ENCODE measurements at places on chromosomes 7 and 10.
A peak's percentile ranks its signal among the peaks of the same experiment; 100 is the strongest.

DNA sequence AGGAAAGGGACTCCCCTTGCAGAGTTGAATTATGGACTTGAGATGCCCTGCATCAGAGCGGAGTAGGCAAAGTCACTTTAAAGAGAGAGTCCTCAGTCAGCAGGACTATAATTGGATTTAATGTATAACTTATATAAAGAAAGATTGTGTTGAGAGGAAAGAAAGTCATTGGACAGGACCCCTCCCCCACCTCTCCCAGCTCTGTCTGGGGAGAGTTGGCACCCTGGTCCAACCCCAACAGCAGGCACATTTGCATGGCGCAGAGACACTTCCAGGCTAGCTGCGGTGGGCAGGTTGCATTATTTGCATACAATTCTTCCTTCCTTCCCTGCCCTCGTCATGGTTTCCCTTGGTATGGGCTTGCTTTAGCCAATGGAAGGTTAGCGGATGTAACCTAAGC, 46.1 kb upstream of the NPTX2 start:
- DNase-seq = no peak

GRCh38 chr7:31192986-31193385, 140.9 kb downstream of the ADCYAP1R1 start:
- peak; percentile 70 for DNase-seq

DNA sequence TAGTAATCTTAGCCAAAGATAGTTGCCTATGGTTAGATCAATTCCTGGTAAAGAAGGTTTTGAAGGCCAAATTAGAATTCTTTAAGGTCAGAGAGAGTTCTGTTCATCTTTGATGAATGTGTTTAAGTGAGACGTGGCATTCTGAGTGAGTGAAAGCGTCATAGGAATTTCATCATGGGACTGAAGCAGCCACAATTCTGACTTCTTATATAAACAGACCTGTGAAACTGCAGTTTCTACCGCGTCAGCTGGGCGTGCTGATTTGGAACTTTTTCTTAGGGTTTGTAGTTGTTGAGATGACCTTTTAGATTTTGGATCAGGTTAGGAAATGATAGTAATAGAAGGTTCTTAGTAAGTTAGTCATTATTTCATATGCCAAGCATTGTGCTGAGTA, 103.8 kb downstream of the CNNM2 start:
- DNase-seq = peak; percentile 48

GRCh38 chr7:129836983-129837382, 115.8 kb downstream of the UBE2H start:
- no peak for DNase-seq

DNA sequence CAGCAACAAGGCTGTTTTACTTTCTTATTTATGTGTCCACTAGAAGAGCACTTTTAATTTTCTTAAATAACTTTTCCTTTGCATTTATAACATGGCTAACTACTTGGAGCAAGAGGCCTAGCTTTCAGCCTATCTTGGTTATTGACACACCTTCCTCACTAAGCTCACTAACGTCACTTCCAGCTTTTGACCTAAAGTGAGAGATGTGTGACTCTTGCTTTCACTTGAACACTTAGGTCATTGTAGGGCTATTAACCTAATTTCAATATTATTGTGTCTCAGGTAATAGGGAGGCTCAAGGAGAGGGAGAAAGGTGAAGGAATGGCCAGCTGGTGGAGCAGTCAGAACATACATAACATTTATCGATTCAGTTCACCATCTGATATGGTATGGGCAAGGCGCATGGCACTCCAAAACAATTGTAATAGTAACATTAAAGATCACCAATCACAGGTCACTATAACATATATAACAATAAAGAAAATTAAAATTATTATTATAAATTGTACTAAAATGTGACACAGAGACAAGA, 95.0 kb upstream of the FAM20C start:
- DNase-seq = no peak

- no peak for DNase-seq
Measured at GRCh38 chr10:123704812-123705211, 38.7 kb downstream of the GPR26 start.

GRCh38 chr10:130711072-130711471, 574.9 kb downstream of the GLRX3 start:
- no peak for DNase-seq

- DNase-seq = no peak
Measured at GRCh38 chr7:74082770-74083116, 861 bp upstream of the LIMK1 start.

DNA sequence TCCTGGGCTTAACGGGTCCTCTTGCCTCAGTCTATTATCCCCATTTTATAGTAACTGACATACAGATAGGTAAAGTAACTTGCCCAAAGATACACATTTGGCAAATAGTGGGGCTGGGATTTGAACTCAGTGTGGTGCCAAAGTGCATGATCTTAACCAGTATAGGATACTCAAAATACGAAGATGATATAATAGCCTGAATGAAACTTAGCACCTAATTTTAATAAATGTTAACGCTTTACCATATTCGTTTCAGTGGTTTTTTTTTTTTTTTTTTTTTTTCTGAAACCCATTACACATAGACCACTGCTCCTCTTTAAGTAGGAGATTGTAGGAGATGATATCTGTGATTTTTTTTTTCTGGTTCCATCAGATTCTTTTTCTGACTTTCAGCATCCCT, 21.4 kb downstream of the ACTR3B start:
- DNase-seq = no peak

DNA sequence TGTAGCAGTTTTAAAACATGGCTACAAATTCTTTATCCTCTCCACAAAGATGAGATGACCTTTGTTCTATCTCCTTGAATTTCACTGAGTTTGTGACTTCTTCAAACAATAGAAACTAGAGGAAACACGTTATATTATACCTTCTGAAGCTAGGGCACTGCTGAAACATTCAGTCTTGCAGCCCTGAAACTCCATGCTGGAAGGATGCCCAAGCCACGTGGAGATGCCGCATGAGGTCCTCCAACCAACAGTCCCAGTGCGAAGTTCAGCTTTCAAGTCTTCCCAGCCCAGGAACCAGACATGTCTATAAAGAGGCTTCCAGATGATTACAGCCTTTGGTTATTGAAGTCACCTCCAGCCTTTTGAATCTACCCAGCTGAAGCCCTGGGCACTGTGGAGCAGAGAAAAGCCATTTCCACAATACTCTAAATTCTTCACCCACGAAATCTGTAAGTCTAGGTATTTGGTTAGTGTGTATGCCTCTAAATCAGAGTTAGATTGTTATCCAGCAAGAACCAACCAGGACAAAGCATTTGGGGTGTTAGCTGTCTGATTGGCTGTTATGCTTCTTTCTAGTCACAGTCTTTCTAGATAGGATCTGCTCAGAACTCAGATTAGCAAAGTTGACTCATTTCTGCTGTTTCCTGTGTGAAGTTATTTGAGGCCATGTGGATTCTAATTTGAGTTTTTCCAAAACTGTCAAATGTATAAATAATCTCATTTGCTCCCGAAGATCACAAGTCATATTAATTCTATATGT, 186.5 kb upstream of the TMEM72 start:
- no peak for DNase-seq

- no peak for DNase-seq
Measured at GRCh38 chr7:69698109-69698825, 100.0 kb downstream of the AUTS2 start.

GRCh38 chr10:131899695-131900349, 986 bp upstream of the PPP2R2D start:
- peak; percentile 53 for DNase-seq

- DNase-seq = no peak
Measured at GRCh38 chr7:137987968-137988367, 13.9 kb downstream of the CREB3L2 start.

- DNase-seq = no peak
Measured at GRCh38 chr7:156746891-156747290, 106.3 kb downstream of the RNF32 start.

DNA sequence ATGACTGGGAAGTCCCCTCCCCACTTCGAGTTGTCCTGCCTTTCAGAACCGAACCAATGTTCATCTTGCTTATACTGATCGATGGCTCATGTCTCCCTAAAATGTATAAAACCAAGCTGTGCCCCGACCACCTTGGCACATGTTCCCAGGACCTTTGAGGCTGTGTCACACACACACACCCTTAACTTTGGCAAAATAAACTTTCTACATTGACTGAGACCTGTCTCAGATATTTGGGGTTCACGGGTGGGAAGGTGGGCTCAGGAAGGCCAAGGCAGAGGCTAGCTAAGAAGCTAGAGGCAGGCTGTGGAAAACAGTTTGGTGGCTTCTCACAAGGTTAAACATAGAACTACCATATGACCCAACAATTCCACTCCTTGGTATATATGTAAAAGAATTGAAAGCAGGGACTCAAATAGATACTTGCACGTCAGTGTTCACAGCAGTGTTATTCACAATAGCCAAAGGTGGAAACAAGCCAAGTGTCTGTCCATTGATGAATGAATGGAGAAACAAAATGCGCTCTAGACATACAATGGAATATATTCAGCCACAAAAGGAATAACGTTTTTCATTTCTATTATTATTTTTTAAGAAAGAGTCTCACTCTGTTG, 15.4 kb downstream of the PRF1 start:
- no peak for DNase-seq

- DNase-seq = no peak
Measured at GRCh38 chr7:134844200-134844599, 64.8 kb downstream of the CALD1 start.

DNA sequence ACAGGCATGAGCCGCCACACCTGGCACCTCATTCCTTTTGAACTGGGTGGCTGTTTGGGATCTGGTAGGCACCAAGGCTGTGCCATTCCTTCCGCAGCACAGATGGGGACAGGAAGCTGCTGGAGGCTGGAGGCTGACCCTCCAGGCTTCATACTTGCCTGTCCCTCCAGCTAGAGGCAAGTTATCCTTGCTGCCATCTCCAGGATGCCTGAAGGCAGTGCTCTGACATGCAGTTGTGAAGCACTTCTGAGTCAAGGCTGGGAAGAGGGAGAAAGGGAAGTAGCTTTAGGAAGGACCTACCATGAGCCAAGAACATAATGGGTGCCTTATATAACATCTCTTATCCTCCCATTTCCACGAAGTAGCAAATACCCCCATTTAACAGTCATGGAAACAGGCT, 9.5 kb downstream of the MARVELD1 start:
- DNase-seq = no peak

GRCh38 chr7:117995850-117996650, 122.8 kb upstream of the CTTNBP2 start:
- DNase-seq = no peak

DNA sequence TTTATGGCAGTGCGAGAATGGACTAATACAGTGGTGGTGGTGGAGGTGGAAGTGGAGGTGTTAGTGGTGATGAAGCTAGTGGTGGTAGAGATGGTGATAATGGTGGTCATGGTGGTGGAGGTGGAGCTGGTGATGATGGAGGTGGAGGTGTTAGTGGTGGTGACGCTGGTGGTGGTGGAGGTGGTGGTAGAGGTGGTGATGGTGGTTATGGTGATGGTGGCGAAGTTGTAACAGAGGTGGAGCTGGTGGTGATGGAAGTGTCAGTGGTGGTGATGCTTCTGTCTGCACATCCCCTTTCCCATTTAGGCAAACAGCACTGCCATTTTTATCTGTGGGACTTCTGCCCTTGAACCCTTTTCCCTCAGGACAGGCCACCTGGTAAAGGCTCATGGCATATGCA, 7.4 kb upstream of the PTPRN2 start:
- DNase-seq = no peak

GRCh38 chr10:43846187-43846680, 197.6 kb upstream of the ZNF32 start:
- no peak for DNase-seq
